Brain (organoid and tissue), 16 donors: ENCODE measurements at places on chromosomes 2 and 18.

- DNase-seq, result no peak
Measured at GRCh38 chr2:58515827-58516573, 274.9 kb upstream of the FANCL start.

DNA sequence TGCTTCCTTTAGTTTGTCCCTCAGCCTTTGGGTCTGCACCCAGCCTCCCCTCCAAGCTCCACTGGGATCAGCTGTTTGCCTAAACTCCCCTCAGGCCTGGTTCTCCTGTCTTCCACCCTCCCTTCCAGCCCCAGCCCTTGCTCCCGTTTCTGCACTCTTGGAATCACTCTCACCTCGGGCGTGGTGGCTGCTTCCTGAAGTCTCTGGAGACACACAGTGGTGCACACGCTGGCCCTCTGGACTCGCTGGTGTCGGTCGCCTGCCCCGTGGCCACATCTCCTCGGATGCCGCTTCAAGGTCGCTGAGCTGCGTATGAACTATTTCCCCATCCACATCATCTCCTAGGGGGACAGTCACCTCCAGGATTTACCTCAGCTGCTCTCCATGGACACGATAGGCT lies 46.3 kb downstream of the PSMG2 start:
- DNase-seq, result no peak

DNA sequence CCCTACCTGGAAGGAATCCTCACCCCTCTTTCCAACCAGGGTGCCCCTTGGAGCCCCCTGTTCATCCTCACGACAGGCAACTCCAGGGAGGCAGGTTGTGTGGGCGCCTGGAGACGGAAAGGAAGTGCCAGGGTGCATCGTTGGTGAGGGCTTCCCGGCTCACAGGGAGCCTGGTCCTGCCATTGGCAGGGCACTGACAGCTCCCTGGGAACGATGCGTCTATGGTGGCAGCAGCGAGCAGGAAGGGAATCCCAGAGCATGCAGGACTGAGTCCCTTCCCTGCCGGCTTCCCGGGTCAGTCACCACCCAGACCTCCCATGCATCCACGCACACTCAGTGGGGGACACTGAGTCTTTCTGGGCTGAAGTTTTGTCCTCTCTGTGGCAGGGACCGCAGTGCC lies 117.6 kb downstream of the INHBB start:
- no peak for DNase-seq

- DNase-seq, result peak; percentile 82
Measured at GRCh38 chr2:143937723-143938350, 582.1 kb downstream of the ZEB2 start.

- DNase-seq, result no peak
Measured at GRCh38 chr2:159795841-159796690, 1.9 kb downstream of the CD302 start.

GRCh38 chr2:237312021-237312755 lies 101.8 kb downstream of the COL6A3 start:
- DNase-seq, result no peak

- DNase-seq, result no peak
Measured at GRCh38 chr2:196442211-196442610, 197.3 kb upstream of the CCDC150 start.

DNA sequence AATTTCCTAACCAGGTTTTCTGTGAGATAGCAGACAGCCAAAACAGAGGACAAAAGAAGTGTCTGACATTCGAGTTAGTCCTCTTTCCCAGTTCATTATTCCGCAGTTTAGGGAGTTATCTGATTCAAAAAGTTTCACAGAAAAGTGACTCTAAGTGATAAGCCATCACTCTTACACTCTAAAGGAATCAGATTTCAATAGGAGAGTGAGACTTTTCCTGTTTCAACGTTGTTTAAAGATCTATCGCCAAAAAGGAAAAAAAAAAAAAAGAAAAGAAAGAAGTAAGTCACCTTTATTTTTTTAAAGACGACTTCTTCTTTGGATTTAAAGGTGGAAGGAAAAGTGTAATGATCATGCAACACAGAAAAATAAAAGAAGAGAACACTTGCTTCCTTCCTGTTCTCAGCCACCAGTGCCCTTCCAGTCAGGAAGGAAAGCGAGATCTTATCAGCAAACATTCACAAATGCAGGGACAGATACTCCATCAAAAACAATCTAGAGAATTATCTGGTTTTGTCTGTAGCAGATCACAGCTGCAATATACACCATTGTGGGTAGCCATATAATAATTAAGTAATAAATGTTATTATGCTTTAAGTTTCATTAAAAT lies 49.8 kb downstream of the TFPI start:
- no peak for DNase-seq

- DNase-seq, result peak; percentile 84
Measured at GRCh38 chr2:212539072-212539880, 674 bp upstream of the ERBB4 start.
